ENCODE measurements at places on chromosomes 11 and 22.

GRCh38 chr11:29131055-29131454 lies 885.8 kb downstream of the KCNA4 start:
- DNase-seq, result no peak

GRCh38 chr11:22703591-22703990 lies 37.2 kb downstream of the GAS2 start:
- DNase-seq, result no peak

DNA sequence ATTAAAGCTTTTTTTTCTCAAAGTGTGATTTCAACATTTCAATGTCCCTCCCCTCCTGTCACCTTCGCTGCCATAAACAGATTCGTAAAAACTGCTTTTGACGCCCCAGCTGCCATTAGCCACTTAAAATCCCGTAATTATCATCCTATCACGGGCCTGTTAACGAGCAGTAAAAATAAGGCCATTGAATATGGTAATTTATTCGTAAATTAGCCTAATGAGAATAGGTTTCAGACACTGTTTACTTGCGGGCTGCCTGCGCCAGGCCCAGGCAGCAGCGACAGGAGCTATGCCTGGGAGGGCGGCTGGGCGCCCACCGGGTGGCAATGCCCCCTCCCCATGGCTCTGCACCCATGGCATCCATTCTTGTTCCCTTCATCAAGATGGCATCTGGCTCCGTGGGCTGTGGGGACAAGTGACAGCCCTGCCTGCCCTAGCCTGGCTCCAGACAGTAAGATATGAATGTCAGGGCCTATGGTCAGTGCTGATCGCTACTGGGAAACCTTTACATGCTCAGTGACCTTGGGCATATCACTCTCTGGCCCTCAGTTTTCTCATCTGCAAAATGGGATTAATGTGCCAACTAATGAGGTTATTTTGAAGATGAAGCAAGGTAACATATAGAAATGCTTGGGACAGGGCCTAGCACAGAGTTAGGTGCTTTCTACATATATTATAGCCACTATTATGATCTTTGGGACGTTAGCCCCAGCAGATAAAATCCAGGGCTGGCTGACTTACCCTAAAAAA lies 500.8 kb downstream of the MN1 start:
- DNase-seq, result no peak

GRCh38 chr11:859394-860131 lies 16.9 kb downstream of the TSPAN4 start:
- DNase-seq, result no peak

DNA sequence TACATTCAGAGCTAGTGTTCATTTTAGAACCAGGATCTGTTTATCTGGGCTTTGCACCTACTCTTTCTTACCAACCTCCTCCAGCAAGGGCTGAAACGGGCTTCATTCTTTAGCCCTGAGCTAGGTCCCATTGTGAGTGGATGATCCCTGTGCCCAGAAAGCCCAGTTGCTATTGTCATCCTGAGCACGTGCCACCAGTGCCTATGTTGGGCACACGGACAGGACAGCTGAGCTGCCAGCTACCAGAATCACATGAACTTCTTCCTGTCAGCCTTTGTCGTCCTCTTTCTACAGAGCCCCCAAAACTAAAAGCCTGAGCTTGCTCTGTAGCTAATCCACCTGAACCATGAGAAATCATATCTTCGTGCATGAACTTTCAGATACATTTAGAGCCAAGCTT lies 74.4 kb upstream of the NTM start:
- no peak for DNase-seq

DNA sequence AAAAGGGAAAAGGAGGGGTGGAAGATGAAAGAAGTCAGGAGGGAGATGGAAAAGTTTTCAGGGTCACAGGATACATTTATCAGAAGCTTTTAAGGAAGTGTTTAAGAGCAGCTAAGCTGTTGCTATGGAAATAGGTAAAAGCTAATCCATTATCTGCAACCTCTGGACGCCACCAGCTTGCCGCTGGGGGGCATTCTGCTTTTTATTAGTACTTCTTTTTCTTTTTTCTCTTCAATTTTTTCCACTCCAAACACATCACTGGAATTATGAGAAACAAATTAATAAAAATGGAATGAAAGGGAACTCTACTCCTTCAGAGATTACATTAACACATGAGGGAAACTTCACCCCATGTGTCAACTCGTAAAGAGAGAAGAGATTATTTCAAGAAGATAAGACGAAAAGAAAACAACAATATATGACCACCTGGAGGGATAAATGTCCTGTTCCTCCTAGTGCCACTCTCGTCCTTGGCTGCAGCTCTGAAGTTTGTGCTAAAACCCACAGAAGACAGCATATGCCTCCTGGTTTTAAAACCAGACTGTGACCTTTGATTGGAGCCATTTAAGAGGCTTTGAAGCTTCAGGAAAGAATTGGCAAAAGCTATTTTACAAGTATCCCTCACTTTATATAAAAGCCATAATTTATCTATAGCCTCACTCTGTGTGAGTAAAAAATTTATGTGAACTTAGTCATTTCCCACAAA lies 972.8 kb downstream of the OPCML start:
- DNase-seq, result no peak

DNA sequence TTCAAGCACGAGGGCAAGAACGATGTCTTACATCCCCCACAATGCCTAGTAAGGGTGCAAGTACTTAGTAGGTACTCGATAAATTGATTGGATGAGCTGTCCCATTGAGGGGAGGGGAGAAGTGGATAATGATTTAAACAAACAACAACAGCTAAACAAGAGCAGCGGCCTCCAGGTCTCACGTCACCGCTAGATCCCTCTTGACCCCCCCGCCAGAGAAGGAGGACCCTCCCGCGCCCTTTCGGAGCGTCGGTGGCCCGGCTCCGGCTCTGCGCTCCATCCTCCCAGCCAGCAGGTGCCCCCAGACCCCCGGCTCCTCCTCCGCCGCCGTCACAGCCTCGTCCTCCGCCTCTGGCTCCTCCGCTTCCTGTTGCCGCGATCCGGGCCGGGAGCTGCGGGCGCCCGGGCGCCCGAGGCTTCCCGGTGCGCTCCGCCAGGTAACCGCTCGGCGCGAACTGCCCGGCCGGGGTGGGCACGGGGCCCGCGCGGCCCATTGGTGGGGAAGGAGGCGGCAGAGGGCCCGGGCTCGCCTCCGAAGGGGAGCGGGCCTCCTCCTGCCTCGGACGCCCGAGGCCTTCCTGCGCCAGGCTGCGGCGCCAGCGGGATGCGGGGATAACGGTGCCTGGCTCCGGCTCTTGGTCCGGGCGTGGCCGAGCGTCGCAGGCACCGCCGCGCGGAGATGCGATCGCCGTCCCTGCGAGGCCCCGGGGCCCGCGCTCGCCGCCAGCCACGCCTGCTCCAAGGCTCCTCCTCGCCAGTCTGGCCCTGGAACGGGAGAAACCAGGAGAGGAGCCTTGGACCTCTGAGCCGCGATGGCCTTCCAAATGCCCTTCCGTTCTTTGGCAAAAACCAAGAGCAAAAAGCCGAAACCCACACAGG lies at the start of gene TLCD5:
Gene TLCD5, plus strand, starts transcription at position 368 of the 879 bp plus-strand sequence. CDS start 2,143 bp downstream, outside the sequence.
- DNase-seq, result no peak

- DNase-seq, result no peak
These were observed 4.2 kb downstream of the ARHGAP1 start for GRCh38 chr11:46696212-46696558.

DNA sequence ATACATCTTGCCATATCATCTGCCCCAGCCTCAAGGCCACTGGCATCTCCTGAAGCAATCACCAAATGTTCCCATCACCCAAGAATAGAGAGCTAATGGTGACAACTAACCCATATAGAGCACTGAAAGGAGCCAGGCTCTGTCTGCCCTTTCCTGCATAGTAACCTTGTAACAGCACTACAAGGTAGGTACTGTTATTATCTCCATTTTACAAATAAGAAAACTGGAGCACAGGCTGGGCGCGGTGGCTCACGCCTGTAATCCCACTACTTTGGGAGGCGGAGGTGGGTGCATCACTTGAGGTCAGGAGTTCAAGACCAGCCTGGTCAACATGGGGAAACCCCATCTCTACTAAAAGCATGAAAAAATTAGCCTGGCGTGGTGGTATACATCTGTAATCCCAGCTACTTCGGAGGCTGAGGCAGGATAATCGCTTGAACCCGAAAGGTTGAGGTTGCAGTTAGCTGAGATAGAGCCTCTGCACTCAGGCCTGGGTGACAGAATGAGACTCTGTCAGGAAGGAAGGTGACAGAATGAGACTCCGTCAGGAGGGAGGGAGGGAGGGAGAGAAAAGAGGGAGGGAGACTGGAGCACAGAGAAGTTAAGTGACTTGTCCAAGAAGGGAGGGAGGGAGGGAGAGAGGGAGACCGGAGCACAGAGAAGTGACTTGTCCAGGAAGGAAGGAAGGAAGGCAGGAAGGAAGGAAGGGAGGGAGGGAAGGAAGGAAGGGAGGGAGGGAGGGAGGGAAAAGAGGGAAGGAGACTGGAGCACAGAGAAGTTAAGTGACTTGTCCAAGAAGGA lies 2.2 kb downstream of the SLC35F2 start:
- no peak for DNase-seq

DNA sequence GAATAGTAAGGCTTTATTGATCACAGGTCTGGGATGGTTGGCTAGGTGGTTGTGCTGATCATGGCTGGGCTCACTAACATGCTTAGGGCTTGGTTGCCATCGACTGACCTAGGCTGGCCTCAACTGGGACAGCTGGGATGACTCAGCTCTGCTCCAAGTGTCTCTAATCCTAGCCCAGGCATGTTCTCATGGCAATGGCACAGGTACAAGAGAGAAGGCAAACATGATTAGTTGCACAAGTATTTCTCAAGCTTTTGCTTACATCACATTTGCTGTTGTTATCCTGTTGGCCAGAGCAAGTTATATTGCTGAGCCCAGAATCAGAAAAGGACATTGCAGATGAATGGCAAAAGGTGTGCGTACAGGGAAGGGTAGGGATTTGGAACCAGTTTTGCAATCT lies 68.5 kb upstream of the SLC35C1 start:
- no peak for DNase-seq

- DNase-seq, result no peak
These were observed 629.0 kb downstream of the BRD1 start for GRCh38 chr22:49198705-49199084.

- no peak for DNase-seq
These were observed 23.0 kb downstream of the LIMK2 start for GRCh38 chr22:31235081-31235480.

GRCh38 chr11:8309311-8309710 lies 45.6 kb upstream of the LMO1 start:
- DNase-seq, result no peak

DNA sequence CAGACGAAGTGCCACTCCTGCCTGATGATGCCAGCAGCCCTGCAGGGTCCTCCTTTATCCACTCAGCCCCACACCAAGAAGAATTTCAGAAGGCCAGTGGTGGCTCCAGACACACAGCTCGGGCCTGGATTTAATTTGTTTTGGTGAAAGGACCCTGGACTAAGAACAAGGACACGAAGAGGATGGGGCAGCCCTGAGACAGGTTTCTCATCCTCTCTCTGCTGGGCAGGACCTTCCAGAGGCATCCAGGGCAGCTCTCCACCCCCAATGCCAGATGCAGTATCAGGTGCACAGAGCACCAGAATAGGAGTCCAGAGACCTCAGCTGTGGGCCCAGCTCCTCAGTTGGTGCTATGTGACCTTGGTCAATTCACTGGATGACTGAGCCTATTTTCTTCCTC lies 72.0 kb downstream of the TRIM29 start:
- DNase-seq, result no peak

GRCh38 chr11:71153005-71153390 lies 99.4 kb downstream of the SHANK2 start:
- DNase-seq, result no peak

DNA sequence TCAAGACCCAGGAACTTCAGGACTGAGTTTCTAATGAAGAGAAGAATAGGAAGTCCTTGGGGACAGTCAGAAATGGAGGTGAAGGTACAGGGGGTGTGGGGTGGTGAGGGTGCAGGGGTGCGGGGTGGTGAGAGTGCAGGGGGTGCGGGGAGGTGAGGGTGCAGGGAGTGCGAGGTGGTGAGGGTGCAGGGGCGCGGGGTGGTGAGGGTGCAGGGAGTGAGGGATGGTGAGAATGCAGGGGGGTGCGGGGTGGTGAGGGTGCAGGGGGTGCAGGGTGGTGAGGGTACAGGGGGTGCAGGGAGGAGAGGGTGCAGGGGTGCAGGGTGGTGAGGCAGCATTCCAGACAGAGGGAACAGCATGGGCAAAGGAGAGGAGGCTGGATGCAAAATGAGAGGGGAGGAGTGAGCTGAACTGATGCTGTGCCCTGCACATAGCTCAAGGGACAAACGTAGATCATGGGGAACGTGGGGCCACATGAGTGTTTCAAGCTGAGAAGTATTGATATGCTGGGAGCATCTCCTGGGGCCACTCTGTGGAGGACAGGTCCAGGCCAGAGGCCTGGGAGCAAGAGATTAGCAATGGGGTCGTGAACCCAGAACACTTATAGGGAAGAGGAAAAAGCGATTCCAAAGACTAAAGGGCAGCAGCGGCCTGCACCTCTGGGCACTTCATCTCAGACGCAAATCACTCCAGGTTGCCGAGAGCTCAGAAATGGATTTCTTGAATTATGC lies 23.7 kb upstream of the DAGLA start:
- DNase-seq, result no peak

- no peak for DNase-seq
These were observed 7.3 kb upstream of the PAX6 start for GRCh38 chr11:31818425-31818755.

- DNase-seq, result no peak
These were observed 544.2 kb upstream of the CCDC179 start for GRCh38 chr11:23404225-23405160.
